Foreskin keratinocyte (primary cell): ENCODE measurements at places on chromosomes 11 and 22.

DNA sequence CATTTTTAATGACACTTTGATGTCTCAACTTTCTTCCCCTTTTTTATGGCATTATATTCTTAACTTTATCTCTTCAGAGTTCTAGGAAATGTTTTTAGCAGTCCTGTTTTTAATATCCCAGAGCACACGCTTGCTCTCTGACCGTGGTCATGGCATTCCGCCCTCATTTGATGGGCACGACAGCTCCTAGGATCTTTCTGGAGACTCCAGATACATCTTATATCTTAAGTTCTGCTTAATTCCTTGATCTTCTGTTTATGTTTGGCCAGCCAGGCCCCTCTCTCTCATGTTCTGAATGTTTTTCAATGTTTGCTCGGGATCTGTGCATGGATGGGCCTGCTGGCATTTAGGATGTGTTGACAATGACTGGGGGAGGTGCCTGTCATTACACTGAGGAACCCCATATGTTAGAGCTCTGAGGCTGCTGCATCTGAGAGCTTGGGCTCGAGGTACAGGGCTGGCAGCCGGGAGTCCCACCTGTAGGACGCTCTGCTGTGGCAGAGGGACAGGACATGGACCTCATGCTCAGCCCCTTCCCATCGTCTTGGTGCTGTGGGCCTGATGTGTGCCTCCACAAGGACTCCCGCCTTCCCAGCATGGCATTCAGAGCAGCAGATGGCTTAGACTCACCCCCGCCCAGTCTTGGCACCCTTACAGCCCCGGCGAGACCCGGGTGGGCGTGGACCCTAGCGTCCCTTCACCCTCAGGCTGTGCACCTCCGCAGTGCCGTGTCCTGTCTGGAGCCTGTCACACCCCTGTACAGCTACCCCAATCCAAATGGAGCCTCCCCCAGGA, 75.0 kb downstream of the CDKN1C start:
- DNase-seq: no peak

DNA sequence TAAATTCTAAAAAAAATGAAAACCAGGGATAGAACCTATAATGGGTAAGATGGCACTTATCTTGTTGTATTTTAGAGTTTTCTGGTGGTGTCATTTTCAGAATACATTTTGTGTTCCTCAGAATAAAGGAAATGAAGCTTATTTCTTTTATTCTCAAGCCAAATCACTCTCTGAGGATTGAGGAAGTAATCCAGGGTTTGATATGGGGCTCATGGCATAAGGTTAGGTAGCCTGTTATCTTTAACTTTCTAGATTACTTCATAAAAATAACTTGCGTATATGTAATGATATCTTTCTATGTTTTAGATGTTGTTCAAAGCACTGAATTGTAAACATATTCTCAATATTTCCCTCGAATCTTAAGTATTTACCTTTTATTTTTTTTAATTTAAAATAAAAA, 33.5 kb downstream of the PDE3B start:
- no peak for DNase-seq

DNA sequence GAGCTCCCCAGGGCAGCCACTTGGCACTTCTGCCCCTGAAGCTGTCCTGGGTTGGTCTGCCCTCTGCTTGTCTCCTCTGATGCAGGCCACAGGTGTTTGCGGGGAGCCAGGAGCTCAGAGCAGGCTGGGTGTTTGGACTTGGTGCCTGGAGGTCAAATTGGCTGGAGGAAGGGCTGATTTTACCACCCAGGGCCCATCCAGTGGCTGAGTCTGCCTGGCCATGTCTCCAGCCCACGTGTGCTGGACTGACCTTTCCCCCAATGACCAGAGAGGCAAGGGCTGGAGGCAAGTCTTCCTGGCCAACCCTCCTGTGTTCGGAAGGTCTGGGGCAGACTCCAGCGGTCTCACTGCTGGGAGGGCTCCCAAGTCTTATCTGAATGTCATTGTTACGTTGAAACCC, 84.0 kb downstream of the NECTIN1 start:
- DNase-seq: no peak

DNA sequence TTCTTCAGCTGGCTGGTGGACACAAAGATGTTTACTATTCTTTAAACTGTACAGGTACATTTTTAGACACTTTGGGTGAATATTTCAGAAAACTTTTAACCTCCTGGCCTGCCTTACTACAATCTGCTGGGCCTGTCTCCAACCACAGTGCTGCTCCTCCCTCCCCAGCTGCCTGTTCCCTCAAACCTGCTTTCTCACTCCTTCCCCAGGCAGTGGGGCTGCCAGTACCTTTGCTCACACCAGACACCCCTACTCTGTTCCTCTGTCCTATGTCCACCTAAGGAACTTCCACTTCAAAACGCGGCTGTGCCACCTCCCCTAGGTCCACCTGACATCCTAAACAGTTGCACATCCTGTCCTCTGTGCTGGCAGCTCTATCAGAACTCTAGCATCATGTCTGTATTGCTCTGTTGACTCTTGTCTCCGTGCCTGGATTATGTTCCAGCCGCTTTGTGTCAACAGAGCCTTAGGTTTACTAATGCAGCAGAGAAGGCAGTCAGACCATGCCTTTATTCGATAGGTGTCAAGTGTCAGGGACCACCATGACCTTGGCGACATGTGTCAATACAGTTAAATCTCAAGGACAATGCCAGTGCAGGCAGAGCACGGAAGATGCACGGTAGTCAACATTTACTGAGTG, 13.4 kb downstream of the ZP1 start:
- DNase-seq: no peak

- no peak for DNase-seq
Observed at GRCh38 chr11:92295175-92296137, 70.8 kb downstream of the FAT3 start.
